ENCODE measurements at places on chromosomes 7 and 10.
A peak's percentile ranks its signal among the peaks of the same experiment; 100 is the strongest.

DNA sequence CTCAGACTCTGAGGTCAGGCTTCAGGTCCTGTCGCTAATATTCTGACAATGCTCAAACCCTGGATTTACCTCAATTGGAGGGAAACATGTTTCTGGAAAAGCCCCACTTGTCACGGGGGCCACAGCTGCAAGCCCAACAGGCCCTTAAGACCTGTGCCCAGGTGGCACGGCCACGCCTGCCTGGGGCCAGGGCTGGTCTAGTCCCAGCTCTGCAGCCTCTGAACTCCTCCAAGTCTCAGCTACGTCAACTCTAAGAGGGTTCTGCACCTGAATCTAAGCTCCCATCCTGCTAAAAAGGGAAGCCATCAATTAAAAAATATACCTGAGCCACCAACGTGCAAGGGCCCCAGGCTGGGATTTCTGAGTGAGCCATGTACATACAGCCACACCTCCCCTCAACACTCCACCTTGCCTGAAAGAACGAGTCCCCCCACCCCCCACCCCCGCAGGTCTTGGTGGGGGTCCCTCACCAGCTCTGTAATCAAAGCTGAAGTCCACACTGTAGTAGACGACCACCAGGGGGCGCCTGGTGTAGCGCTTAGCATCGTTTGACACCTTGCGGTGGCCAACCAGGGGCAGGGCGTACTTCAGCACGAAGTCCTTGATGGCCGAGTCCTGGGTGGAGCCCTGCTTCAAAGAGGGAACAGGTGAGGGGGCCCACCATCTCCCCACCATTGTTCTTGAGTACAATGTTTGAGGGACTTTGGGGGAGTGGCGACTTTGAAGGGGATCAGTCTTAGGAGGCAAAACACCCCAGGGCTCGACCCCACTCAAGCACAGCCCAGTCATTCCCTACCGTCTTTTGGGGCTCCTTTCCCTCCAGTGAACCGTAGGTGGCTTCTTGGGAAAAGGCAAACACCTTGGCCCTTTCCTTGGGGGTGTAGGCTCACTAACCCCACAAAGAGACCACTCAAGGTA is 22.6 kb downstream of the PDIA4 start:
- DNase-seq, result peak; percentile 69

GRCh38 chr7:157502701-157503111 is 165.9 kb downstream of the DNAJB6 start:
- peak; percentile 19 for DNase-seq

GRCh38 chr7:964401-965231 is 10.1 kb upstream of the ADAP1 start:
- no peak for DNase-seq

GRCh38 chr10:119104654-119105015 is 722 bp downstream of the DENND10 start:
- DNase-seq, result no peak

DNA sequence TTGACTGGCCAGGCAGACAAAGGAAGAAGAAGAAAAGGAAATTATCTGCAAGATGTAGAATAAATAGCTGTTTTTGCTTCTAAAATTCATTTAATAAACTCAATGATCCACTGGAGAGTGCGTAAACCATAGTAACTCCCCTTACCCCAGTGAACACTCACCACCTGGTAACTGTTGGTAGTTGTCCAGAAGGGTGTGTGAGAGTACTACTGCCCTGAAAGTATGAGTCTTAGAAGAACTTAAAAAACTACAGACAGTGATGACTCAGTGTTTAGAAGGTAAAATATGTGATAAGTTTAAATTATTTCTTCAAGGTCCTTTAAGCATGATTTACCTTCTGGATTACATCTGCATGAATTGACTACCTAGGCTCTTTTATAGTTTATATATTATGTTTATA is 53.0 kb upstream of the SEMA3A start:
- no peak for DNase-seq

- DNase-seq, result no peak
Measured at GRCh38 chr7:119572132-119572531, 700.8 kb upstream of the KCND2 start.

DNA sequence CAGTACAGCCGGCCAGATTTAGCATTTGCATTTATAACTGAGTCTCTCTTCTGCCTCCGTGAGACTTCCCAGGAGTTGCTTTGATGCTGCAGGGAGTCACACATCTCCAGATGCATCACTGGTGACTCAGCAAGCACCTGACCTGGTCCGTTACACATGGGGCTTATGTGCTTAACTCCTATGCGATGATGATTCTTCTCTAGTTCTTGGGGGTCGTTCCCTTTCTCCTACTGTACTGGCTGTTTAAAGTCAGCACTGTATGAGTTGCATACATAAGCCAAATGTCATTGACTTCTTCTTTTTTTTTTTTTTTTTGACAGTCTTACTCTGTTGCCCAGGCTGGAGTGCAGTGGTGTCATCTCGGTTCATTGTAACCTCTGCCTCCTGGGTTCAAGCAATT is 13.0 kb upstream of the AKR1E2 start:
- no peak for DNase-seq

- no peak for DNase-seq
Measured at GRCh38 chr7:1566687-1567048, 3.2 kb downstream of the PSMG3 start.

DNA sequence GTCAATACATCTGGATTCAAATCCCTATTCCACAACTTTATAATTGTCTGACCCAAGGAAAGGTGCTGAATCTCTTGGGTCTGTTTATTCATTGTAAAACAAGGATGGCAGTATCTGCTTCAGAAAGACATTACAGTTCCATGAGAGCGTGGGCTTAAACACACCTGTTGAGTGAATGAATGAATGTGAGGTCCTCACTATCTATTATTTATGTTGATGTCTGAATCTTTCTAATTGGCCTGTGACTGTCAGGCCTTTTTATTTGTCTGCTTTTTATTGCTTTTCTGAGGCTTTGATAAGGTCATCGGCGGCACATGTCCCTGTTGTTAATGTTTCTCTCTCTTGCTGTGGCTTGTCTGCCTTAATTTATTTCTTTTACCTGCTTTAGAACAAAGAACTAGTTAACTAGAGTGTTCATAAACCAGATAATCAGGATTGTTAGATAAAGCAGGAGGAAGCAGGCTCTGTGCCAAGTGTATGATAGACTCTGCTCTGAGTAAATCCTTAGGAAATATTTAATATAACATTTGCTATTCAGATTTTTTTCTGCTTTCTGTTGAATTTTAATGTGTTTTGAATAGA is 42.3 kb upstream of the CYCS start:
- no peak for DNase-seq

- no peak for DNase-seq
Measured at GRCh38 chr7:42272793-42273665, 36.0 kb upstream of the GLI3 start.

GRCh38 chr10:67696029-67696428 is at the start of gene CTNNA3:
TSS of gene CTNNA3 (minus strand) at chr10:67696195.
- DNase-seq, result no peak

DNA sequence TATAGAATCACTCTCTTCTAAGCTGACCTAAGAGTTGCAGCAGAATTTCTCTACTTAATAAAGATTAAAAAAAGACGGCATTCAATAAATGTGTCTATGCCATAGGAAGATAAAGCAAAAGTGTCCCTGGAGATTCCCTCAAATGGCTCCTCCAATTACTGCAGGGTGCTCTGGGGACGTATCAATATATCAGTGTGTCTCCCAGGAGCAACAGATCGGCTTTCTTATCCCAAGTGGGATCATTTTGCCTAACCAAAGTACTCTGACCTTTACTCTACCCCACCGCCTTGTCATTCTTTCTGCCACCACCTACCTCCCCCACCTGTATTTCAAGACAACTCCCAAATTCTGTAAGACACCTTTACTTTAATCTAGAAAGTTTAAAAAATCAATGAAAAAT is 202.0 kb upstream of the SEMA3C start:
- DNase-seq, result no peak

DNA sequence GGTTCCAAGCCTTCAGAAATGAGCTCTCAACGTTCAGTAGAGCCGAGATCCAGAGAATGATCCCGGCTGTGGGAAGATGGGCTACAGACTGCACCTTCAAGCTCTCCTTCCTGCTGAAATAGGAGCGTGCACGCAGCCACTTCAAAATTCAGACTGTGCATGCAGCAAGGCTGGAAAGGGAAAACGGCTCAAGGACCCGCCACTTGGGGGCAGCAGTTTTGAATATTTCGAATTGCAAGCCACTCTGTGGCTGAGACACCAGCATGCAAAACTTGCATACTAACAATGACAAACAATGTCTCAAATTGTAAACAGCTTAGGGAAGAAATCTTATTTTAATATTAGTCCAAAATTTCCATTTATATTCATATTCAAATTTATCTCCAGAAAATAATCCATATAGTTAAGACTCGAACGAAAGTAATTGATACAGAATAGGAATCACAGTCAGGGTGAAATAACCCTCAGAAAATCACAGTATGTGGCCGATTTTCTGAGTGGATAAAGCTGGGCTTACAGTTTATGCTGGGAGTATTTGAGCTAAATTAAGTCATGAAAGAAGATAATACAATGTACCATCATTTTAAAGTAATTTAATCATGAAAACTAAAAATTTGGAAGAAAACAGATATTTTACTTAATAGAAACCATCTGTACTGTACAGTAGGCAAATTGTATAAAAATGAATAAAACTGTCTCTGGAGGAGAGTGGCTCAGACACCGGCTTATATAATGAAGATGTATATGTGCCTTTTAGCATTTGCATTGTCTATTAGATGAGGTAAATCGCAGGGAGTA is 137.9 kb upstream of the MKI67 start:
- DNase-seq, result peak; percentile 23

GRCh38 chr10:119149729-119150128 is 15.8 kb downstream of the SFXN4 start:
- no peak for DNase-seq

- no peak for DNase-seq
Measured at GRCh38 chr10:75818552-75818951, 387.1 kb downstream of the LRMDA start.

DNA sequence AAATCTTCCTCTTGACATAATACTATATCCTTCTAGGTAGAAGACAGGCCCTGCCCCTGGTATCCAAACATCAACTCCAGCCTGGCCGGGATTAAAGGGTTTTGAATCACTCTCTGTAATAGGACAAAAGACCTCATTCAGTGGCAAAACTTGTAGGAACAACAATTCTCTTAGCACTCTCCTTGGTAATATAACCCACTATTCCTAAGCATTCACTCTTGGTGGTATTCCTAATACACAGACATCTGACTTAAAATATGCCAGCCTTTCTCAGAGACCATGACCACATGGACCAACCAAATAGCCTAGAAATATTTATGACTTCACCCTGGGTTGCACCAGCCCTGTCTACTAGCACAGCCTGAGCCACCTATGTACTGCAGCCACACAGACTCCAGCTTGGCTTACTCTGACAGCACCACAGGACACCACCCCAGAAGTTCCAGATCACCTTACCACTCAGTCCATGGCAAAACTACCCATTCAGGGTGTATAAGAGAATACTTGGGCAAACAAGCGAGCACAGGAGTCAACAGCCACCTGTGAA is 244.9 kb upstream of the NEBL start:
- no peak for DNase-seq

DNA sequence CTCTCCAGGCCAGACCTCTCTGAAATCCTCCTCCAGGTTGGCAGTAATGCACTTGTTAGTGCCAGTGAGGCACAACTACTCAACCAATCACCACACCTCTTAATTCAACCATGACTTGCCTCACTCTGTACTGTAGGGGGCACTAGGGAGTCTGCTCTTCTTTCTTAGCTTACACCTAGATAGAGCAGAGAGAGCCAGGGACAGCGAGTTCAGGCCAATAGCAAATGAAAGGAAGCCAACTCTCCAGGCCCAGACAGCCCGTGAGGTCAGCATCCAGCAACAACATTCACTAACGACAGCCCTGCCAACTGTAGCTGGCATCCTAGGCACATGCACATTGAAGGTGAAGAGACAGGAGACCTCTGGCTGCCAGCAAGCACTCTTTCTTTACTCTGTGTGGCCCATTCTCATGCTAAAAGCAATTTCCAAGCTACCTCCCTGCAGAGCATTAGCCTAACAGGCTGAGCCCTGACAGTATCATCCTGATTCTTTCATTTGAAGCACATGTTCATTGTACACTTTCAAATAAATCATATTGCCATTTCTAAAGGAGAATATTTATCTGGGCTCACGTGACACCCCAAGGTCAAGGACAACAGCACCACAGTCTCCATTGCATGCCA is 136.3 kb downstream of the DPY19L1 start:
- DNase-seq, result no peak

DNA sequence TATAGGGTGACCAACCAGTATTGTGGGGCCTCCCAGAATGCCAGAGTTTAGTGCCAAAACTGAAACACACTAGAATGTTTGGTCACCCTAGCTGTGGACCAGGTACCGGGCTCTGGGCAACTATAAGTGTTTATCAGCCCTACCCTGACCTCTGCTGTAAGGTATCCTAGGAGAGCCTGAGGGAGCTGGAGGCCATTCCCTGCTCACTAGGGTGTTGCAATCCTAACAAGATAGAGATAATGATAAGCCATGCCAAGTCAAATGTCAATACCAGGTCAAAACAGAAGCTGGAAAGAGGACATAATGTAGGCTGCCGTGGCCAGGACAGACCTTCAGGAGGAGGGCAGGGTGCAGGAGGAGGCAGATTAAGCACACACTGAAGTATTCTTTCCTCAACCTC is 151.8 kb downstream of the KCNMA1 start:
- no peak for DNase-seq

DNA sequence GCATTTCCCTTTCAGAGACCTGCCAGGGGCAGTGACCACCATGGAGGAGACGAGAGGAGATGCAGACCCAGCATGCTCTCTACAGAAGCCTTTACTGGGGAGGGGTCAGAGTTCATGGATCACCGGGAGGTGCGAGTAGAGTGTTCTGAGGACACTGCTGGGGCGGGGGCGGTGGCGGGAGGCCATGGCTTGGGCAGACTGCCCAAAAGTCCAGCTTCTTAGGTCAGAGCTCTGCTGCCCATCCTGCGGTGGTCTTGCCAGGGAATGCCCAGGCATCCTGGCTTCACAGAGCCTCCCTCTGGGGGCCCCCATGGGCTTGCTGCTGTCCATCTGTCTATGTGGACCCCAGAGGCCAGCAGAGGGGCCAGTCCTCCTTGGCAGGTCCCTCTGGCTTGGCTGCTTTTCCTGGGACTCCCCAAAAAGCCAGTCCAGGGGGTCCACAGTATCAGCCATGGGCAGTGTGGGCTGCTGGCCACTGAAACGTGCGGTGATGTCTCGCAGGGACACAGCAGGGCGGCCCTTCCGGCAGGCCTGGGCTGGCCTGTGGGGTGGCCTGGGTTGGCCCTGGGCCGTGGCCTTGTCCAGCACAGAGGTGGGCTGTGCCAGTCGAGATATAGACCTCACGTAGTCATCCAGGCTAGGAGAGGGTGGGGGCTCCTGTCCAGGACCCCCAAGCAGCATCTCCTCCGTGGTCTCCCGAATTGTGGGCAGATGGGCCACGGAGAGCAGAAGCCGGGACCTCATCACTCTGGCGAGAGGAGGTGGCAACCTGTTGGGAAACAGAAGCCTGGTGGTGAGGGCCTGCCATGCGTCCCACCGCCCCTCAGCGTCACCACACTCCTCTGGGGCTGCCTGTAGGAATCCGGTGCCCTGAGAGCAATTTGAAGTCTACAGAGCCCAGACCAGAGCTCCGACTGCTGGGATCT is 1.1 kb downstream of the DEPP1 start:
- no peak for DNase-seq

Data from stimulated activated CD8-positive, alpha-beta memory T cell treated with anti-CD3 and anti-CD28 coated beads, Interleukin-7, amount 100 ng/mL, for 1 hour (primary cell).